ENCODE measurements at places on chromosomes 6 and 20.

GRCh38 chr6:3844097-3844463 lies 5.1 kb upstream of the FAM50B start:
- DNase-seq: no peak

DNA sequence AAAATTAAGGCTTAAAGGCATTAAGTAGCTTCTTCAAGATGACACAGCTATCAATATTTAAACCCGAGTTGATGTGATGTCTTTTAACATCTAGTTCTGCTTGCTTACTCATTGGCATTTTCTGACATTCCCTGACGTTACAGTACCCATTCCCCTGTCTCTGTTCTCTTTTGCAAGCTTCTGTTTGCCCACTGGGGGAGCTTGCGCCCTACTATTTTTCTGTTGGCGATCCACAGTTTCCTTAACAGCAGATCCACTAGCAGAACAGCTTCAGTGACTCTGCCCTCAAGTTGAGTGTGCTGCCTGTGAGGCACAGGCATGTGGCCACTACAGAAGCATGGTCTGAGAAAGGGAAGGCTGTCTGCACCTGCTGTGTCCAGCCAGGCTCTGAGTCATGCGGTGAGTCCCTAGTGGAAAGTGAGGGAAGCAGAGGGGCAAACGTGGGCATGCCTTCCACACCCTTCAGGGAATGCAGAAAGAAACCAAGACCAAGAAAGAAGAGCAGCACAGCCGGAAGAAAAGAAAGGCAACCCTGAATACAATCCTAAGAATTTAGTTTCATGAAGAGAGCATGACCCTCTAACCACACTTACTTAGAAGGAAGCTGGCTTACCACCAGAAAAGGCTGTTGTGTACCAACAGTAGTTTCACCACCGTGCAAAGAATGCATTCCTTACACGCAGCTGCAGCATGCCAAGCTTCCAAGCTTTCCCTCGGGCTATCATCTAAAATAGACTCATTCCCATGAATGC lies 97.7 kb upstream of the VGLL2 start:
- no peak for DNase-seq

- no peak for DNase-seq
Measured at GRCh38 chr6:17450832-17451231, 57.4 kb downstream of the CAP2 start.

GRCh38 chr20:62457831-62458230 lies 18.0 kb downstream of the GATA5 start:
- DNase-seq: no peak

GRCh38 chr20:62735331-62735821 lies 26.7 kb downstream of the NTSR1 start:
- DNase-seq: no peak

DNA sequence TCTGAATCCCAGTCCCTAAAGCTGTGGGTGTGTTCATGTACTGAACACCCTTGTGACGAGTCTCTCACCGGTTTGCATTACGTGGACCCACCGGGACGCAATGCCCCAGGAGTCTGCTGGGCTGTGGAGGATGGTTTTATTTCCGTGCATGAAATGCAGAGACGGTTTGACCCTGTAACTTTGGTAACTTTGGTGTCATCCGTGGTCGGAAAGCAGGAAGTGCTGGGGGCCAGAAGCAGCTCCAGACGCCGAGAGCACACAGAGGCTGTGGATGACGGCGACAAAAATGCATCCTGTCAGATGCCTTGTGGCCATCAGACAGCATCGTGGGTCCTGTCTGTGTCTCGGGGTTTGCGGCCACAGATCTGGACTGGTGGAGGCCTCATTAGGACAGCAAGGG lies 7.2 kb downstream of the BHLHE23 start:
- DNase-seq: no peak
